Smooth muscle cell of trachea (primary cell): ENCODE measurements at places on chromosomes 13 and 19. TPM values are rescaled to one million over a fixed set of nuclear protein-coding genes. Genes with fewer than 3 reads are reported as not detected.

PLPPR3 gene
- 0.15 and 2.5 TPM in 2 replicates for total RNA-seq

RFXAP gene
- 1.3 and 2.6 TPM in 2 replicates for total RNA-seq

RB1 gene
- total RNA-seq: 19.2 and 29.1 TPM in 2 replicates

ZNF227 gene
- 32.3 and 34.8 TPM in 2 replicates for total RNA-seq

SIGLEC10 gene
- not detected in 2 replicates for total RNA-seq

ADAMTSL5 gene
- 5.7 and 11.7 TPM in 2 replicates for total RNA-seq

SYNGR4 gene
- total RNA-seq: not detected in 2 replicates

CCNA1 gene
- 0.83 and 3.5 TPM in 2 replicates for total RNA-seq

VAV1 gene
- not detected in 2 replicates for total RNA-seq

MARK4 gene
- 12.5 and 16.0 TPM in 2 replicates for total RNA-seq

TMEM150B gene
- not detected in 2 replicates for total RNA-seq

ACP7 gene
- under 0.01 and 0.15 TPM in 2 replicates for total RNA-seq

PPM1N gene
- total RNA-seq: 3.3 and 4.1 TPM in 2 replicates

TPTE2 gene
- total RNA-seq: not detected in 2 replicates

STOML3 gene
- not detected in 2 replicates for total RNA-seq

KLK14 gene
- 0.17 TPM in 1 of 2 replicates, not detected in the other for total RNA-seq
